ENCODE measurements at places on chromosomes 5 and 9.

- no peak for DNase-seq
These were observed 5.4 kb downstream of the SLC46A2 start for GRCh38 chr9:112885324-112885723.

DNA sequence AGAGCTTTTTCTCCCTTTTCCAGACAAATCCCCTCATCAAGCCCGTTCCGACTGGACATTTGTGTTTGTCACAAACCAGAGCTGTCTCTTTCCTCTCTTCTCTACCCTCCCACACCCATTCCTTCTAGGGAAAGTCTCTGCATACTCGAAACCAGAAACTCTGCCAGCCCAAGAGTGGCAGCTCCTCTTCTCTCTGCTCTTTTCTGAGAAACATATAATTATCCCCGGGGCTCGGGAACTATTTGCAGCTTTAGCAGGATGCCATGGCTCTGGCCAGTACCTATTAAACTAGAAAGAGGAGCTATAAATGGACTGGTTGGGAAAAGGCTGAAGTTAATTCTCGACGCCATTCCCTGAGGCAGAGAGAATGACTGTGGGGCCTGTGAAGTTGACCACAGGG is 82.6 kb downstream of the SH3PXD2B start:
- DNase-seq = no peak

GRCh38 chr5:144009116-144009515 is 161.3 kb downstream of the YIPF5 start:
- no peak for DNase-seq

DNA sequence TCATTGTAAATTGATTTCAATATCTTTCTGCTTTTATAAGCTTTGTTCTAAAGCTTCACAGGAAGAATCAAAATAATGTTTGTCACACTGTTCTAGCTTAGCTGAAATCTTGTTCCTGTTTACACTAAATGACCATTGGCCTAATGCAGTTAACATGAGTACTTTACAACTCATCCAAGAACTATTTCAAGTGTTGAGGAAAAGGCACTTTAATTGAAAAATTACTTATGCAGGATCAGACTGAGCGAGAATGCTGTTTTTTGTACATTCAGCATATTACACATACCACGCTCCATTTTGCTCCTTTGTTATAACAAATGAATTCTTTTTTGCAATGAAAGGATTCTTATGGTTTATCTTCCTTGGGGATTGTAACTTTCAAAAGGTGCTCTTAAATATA is 22.4 kb upstream of the SMIM15 start:
- DNase-seq = no peak

All from hematopoietic multipotent progenitor cell treated with erythropoietin and hydrocortisone succinate and interleukin-3 and kit ligand, for 4 days (in vitro differentiated cells).